ENCODE measurements at places on chromosomes 4 and X. TPM values are rescaled to one million over a fixed set of nuclear protein-coding genes. Genes with fewer than 3 reads are reported as not detected.

- H3K36me3 ChIP-seq: peaks cover 38% of the 10 kb centered on the region
- H3K27me3 ChIP-seq: no peaks in the 10 kb centered on the region
- no peak for DNase-seq
- no peaks in the 10 kb centered on the region for H3K4me1 ChIP-seq
- H3K27ac ChIP-seq: no peak overlapping the region
These were observed 50.3 kb downstream of the NELFA start for GRCh38 chr4:1958276-1959103.

- H3K4me3 ChIP-seq: no peak overlapping the region
- no peak for DNase-seq
- H3K4me1 ChIP-seq: peaks cover 9% of the 10 kb centered on the region
- H3K27ac ChIP-seq: no peak overlapping the region
- H3K36me3 ChIP-seq: no peaks in the 10 kb centered on the region
- no peaks in the 10 kb centered on the region for H3K27me3 ChIP-seq
These were observed 494.3 kb downstream of the IDS start for GRCh38 chrX:149010853-149011224.

DNA sequence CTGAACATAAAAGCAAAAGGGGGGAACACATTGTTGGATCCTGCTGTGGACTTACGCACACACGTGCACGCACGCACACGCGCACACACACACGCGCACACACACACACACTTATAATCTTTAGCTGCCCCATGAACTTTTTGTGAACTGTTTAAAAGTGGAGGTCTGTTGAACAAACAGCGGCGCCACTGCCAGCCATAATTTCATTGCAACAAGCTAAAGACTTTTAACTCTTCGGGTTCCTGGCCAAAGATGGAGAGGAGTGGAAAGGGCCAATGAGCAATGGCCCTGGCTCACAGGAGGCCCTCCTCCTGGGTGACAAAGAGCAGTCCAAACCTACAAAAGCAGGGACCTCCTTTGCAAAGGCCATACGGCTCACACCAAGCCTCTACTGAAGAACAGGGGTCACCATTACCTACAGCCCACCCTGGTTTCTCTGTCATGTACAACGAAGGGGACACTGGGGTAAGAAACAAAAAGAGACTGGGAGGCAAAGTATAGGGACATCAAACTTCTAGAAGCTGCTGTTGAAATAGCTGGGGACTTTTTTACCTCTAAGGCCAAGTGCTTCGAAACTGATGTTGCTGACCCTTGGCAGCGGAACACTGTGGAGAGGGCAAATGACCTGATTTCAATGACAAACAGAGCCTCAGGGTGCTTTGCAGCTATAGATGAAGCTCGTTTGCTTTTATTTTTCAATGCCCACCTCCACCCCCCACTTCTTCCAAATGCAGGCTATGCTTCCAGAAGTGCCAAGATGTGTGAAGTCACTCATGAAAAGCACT, 16.7 kb downstream of the BCOR start:
- no peaks in the 10 kb centered on the region for H3K36me3 ChIP-seq
- H3K4me1 ChIP-seq: peaks cover 25% of the 10 kb centered on the region
- no peaks in the 10 kb centered on the region for H3K27me3 ChIP-seq
- no peak overlapping the region for H3K27ac ChIP-seq

- H3K27ac ChIP-seq: no peak overlapping the region
- H3K36me3 ChIP-seq: no peaks in the 10 kb centered on the region
- H3K4me1 ChIP-seq: peaks cover 39% of the 10 kb centered on the region
- H3K27me3 ChIP-seq: no peaks in the 10 kb centered on the region
These were observed 6.0 kb downstream of the SMAD1 start for GRCh38 chr4:145487631-145488030.

C4orf51 gene
- not detected for total RNA-seq

Data from thyroid gland (tissue), 4 donors.